Kidney (tissue), 22 donors: ENCODE measurements at places on chromosomes 2 and 18. TPM values are rescaled to one million over a fixed set of nuclear protein-coding genes. Genes with fewer than 3 reads are reported as not detected.

MRPL19 gene
- 55.6 TPM for total RNA-seq

EGR4 gene
- not detected for total RNA-seq

MTA3 gene
- 35.2 TPM for total RNA-seq

TTR gene
- total RNA-seq = not detected
